ENCODE measurements at places on chromosomes 3 and 15. TPM values are rescaled to one million over a fixed set of nuclear protein-coding genes. Genes with fewer than 3 reads are reported as not detected.

- no peaks in the 10 kb centered on the region for H3K4me1 ChIP-seq
- H3K4me3 ChIP-seq = no peak overlapping the region
- DNase-seq = no peak
- no peaks in the 10 kb centered on the region for H3K27me3 ChIP-seq
- no peaks in the 10 kb centered on the region for H3K36me3 ChIP-seq
- H3K27ac ChIP-seq = no peak overlapping the region
Measured at GRCh38 chr3:80285388-80285787, 517.6 kb upstream of the ROBO1 start.

DNA sequence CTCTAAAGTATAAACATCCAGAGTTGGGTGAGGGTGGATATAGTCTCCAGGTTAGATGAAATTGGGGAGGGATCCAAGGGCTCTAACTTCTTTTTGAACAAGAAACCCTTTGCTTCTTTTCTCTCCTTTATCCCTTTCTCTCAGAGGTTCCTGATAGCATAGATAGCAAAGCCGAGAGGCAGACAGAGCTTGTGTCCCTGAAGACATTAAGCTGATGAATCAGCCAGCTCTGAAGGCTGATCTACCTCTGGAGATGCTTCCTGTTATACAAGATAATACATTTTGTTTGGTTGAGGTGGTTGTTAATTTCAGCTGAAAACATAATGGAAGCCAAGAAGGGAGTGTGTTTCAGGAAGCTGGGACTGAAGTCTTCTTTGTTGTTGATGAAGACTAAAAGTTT is 193.2 kb downstream of the PDCD6IP start:
- no peak overlapping the region for H3K4me3 ChIP-seq
- H3K4me1 ChIP-seq = no peaks in the 10 kb centered on the region
- no peaks in the 10 kb centered on the region for H3K36me3 ChIP-seq
- no peak overlapping the region for H3K27ac ChIP-seq
- no peaks in the 10 kb centered on the region for H3K27me3 ChIP-seq

- H3K36me3 ChIP-seq = no peaks in the 10 kb centered on the region
- H3K4me1 ChIP-seq = no peaks in the 10 kb centered on the region
- no peak overlapping the region for H3K27ac ChIP-seq
Measured at GRCh38 chr15:92968926-92969651, 69.0 kb downstream of the CHD2 start.

GRCh38 chr15:58732625-58733363 is 16.7 kb downstream of the ADAM10 start:
- H3K27ac ChIP-seq = no peak overlapping the region
- H3K4me1 ChIP-seq = no peaks in the 10 kb centered on the region
- H3K4me3 ChIP-seq = no peak overlapping the region
- no peaks in the 10 kb centered on the region for H3K36me3 ChIP-seq

DNA sequence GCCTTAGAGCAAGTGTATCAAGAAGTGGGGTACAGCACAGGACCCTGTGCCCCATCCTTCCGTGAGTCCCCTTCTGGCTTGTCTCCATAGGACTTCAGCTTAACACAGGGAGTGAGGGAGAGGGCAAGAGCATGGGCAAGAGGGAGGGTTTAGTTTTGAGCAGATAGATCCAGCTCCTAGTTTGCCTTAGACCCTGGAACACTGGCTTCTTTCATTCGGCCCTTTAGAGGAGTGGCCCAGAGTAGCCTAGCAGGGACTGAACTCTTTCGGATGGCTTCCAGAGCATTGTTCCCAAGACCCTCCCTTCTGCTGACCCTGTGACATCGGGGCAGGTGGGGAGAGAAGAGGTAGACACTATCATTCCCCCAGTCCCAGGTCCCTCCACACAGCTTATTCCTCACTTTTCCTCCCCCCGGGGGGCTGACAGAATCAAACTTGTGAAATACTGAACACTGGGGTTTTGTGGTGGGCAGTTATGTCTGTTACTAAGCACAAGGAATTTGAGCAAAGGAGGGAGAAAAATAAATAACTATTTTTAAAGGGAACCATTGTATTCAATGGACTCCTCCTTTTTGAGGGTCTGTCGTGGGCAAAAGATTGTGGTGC is 289.6 kb upstream of the C2CD4B start:
- no peak for DNase-seq
- H3K4me3 ChIP-seq = no peak overlapping the region
- H3K27me3 ChIP-seq = no peaks in the 10 kb centered on the region
- no peaks in the 10 kb centered on the region for H3K36me3 ChIP-seq
- no peaks in the 10 kb centered on the region for H3K4me1 ChIP-seq

- no peaks in the 10 kb centered on the region for H3K4me1 ChIP-seq
- no peaks in the 10 kb centered on the region for H3K36me3 ChIP-seq
- no peak overlapping the region for H3K27ac ChIP-seq
- no peak for DNase-seq
- no peaks in the 10 kb centered on the region for H3K27me3 ChIP-seq
Measured at GRCh38 chr15:49115062-49115461, 40.3 kb downstream of the COPS2 start.

GRCh38 chr3:177137774-177138705 is 59.2 kb downstream of the TBL1XR1 start:
- H3K4me1 ChIP-seq = no peaks in the 10 kb centered on the region
- DNase-seq = no peak
- H3K27me3 ChIP-seq = no peaks in the 10 kb centered on the region
- no peak overlapping the region for H3K4me3 ChIP-seq
- H3K36me3 ChIP-seq = no peaks in the 10 kb centered on the region

DNA sequence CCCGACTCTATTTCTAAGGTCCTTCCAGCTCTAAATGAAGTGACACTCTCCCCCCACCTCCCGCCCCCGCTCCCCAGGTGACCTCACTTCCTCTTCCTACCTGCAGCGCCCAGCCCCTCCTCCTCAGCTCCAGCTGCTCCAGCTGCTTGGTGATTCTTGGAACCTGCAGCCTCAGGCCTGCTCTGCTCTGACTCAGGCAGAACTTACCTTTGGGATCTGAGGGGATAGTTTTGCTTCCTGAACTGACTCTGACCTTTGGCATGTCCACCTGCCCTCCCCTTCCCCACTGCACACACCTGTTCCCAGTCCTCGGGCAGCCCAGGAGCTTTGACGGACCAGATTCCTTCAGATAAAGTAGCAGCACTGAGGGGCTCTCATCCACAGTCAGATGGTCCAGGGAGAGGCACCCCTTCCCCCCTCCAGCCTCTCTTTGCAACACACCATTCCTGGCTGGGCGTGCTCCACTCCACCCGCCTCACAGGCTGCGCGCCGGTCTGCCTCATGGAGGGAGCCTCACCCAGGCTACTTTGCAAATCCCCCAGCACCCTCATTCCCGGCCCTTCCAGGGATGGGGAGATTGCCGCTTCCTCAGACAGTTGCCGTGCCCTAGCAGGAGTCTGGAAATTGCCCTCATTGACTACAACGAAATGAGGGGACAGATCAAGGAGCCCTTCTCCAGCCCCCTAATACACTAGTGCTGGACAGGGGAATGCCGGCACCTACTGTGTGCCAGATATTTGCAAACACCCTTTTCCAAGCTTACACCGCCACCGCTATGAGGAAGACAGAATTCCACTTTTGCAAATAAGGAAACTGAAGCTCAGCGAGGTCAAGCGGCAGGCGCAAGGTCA is 692 bp upstream of the C15orf39 start:
- DNase-seq = peak; percentile 85
- H3K27me3 ChIP-seq = no peaks in the 10 kb centered on the region
- H3K4me1 ChIP-seq = peaks cover 25% of the 10 kb centered on the region

DNA sequence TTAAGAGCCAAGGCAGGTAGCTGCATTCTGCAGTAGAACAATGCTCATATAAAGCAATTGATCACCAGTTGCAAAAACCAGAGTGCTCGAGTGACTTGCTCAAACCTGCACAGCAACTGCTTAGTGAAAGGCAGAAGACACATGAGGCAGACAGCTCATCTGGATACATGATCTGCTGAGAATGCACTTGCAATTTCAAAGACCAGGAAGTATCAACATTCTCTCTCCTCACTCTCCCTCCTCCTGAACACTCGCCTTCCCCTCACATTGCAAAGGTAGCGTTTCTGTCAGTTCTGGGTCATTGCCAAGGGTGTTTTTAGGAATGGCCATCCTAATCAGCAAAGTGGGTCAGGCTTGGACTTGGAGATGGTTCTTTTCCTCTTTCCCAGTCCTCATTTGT is 61.0 kb downstream of the BFSP2 start:
- H3K27ac ChIP-seq = no peak overlapping the region
- no peak for DNase-seq
- H3K4me3 ChIP-seq = no peak overlapping the region

The ATP8B4 gene
- 7.9 TPM for total RNA-seq

GRCh38 chr3:172159376-172159775 is 120.0 kb downstream of the FNDC3B start:
- DNase-seq = no peak
- H3K36me3 ChIP-seq = no peaks in the 10 kb centered on the region
- H3K4me1 ChIP-seq = peaks cover 8% of the 10 kb centered on the region
- H3K4me3 ChIP-seq = no peak overlapping the region
- H3K27ac ChIP-seq = peak overlapping the region; percentile 91
- no peaks in the 10 kb centered on the region for H3K27me3 ChIP-seq

The VPS39 gene
- total RNA-seq = 89.9 TPM

- no peaks in the 10 kb centered on the region for H3K4me1 ChIP-seq
- H3K4me3 ChIP-seq = no peak overlapping the region
- H3K27ac ChIP-seq = no peak overlapping the region
- no peak for DNase-seq
Measured at GRCh38 chr15:101052681-101053121, 133.5 kb downstream of the LRRK1 start.

- no peak overlapping the region for H3K27ac ChIP-seq
- H3K4me1 ChIP-seq = no peaks in the 10 kb centered on the region
- no peak overlapping the region for H3K4me3 ChIP-seq
- no peak for DNase-seq
Measured at GRCh38 chr3:172953571-172953970, 187.5 kb downstream of the SPATA16 start.

GRCh38 chr3:190325923-190326322 is 3.7 kb upstream of the CLDN1 start:
- no peaks in the 10 kb centered on the region for H3K4me1 ChIP-seq
- no peak for DNase-seq
- H3K36me3 ChIP-seq = no peaks in the 10 kb centered on the region
- no peak overlapping the region for H3K4me3 ChIP-seq
- H3K27ac ChIP-seq = no peak overlapping the region
- H3K27me3 ChIP-seq = no peaks in the 10 kb centered on the region

- no peak overlapping the region for H3K27ac ChIP-seq
- H3K27me3 ChIP-seq = no peaks in the 10 kb centered on the region
- DNase-seq = no peak
Measured at GRCh38 chr3:72529081-72529480, 319.2 kb downstream of the SHQ1 start.

DNA sequence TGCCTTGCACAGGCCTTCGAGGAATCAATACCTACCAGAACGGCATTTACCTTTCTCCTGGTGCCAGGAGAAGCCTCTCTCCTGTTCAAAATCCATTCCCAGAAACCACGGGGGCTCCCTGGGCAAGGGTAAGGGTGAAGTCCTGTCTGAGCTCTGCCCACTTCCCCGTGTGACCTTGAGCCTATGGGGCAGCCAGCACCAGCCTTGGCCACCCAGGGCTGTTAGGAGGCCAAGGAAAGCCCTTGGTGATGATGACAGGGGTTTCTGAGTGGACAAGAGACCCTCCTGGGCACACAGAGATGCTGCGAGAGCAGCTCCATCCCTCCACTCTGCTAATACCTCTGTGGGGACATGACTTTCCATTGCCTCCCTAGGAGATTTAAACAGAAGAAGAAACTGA is 5.9 kb downstream of the SCN5A start:
- H3K4me3 ChIP-seq = no peak overlapping the region
- peaks cover 20% of the 10 kb centered on the region for H3K27me3 ChIP-seq
- no peak for DNase-seq
- H3K27ac ChIP-seq = no peak overlapping the region
- no peaks in the 10 kb centered on the region for H3K4me1 ChIP-seq

GRCh38 chr3:168870892-168871291 is 775.2 kb upstream of the GOLIM4 start:
- DNase-seq = no peak
- H3K27me3 ChIP-seq = no peaks in the 10 kb centered on the region
- H3K4me3 ChIP-seq = no peak overlapping the region
- H3K36me3 ChIP-seq = no peaks in the 10 kb centered on the region
- no peaks in the 10 kb centered on the region for H3K4me1 ChIP-seq

- no peaks in the 10 kb centered on the region for H3K27me3 ChIP-seq
- H3K4me1 ChIP-seq = no peaks in the 10 kb centered on the region
- no peak for DNase-seq
- no peak overlapping the region for H3K4me3 ChIP-seq
- no peaks in the 10 kb centered on the region for H3K36me3 ChIP-seq
Measured at GRCh38 chr3:44077267-44077666, 164.4 kb upstream of the TOPAZ1 start.

The POLQ gene
- 0.29 TPM for total RNA-seq

DNA sequence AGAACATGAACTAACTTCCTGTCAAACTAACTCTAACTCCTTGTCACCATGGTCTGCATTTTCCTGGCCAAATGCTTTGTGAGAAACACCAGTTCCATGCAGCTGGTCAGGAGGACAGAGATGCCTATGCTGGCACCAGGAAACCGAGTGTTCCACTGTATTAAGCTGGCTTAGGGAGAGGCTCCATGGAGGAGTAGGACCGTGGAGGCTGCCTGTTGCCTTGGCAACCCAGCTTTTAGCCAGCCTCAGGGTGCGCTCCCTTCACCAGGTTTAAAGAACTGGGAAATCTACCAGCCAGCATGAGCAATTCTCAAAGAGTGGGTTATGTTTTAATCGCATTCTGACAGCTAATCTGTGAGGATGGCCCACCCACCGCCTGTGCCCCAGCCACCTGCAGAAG is 394.1 kb downstream of the OCA2 start:
- H3K36me3 ChIP-seq = no peaks in the 10 kb centered on the region
- H3K27me3 ChIP-seq = peaks cover 10% of the 10 kb centered on the region
- H3K4me1 ChIP-seq = no peaks in the 10 kb centered on the region
- no peak overlapping the region for H3K27ac ChIP-seq
- no peak for DNase-seq

The NXPE3 gene
- total RNA-seq = 21.6 TPM

- H3K36me3 ChIP-seq = no peaks in the 10 kb centered on the region
- no peaks in the 10 kb centered on the region for H3K27me3 ChIP-seq
- H3K4me3 ChIP-seq = no peak overlapping the region
- DNase-seq = no peak
- H3K27ac ChIP-seq = no peak overlapping the region
- no peaks in the 10 kb centered on the region for H3K4me1 ChIP-seq
Measured at GRCh38 chr15:60568301-60568742, 89.4 kb upstream of the ICE2 start.
